ENCODE measurements at places on chromosomes 11 and 22. TPM values are rescaled to one million over a fixed set of nuclear protein-coding genes. Genes with fewer than 3 reads are reported as not detected.

DNA sequence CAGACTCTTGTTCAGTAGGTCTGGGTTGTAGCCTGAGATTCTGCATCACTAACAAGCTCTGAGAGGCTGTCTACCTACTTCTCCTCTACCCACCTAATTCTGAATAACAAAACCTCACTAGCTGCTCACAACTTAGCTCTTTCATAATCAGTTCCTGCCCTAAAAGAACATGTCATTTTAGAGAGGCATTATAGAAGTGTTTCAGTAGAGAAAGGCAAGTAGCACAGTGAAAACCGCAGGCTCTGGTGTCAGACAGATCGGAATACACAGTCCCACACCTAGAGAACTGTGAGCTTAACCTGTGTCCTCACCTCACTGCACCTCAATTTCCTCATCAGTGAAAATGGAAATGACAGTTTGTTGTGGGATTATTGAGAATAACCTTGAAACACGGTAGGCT, 1337.6 kb upstream of the TENM4 start:
- DNase-seq: no peak

NCAPH2 gene
- total RNA-seq: 51.5 TPM

KCNQ1 gene
- total RNA-seq: not detected

CDON gene
- 8.0 TPM for total RNA-seq

DNA sequence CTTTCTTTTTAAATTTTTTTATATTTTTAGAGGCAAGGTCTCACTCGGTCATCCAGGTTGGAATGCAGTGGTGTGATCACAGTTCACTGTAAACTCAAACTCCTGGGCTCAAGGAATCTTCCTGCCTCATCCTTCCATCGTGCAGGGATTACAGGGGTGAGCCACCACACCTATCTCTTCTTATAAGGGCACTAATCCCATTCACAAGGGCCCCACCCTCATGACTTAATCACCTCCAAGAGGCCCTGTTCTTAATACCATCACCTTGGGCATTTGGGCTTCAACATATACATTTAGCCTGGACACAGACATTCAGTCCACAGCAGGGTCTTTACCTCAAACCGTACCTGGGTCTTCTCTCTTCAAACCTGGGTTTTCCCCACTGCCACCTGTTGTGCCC, 4.5 kb upstream of the GTSE1 start:
- no peak for DNase-seq

DUSP8 gene
- 0.48 TPM for total RNA-seq

Measured in SK-MEL-5 (cell line).